ENCODE measurements at places on chromosomes 4 and X.

DNA sequence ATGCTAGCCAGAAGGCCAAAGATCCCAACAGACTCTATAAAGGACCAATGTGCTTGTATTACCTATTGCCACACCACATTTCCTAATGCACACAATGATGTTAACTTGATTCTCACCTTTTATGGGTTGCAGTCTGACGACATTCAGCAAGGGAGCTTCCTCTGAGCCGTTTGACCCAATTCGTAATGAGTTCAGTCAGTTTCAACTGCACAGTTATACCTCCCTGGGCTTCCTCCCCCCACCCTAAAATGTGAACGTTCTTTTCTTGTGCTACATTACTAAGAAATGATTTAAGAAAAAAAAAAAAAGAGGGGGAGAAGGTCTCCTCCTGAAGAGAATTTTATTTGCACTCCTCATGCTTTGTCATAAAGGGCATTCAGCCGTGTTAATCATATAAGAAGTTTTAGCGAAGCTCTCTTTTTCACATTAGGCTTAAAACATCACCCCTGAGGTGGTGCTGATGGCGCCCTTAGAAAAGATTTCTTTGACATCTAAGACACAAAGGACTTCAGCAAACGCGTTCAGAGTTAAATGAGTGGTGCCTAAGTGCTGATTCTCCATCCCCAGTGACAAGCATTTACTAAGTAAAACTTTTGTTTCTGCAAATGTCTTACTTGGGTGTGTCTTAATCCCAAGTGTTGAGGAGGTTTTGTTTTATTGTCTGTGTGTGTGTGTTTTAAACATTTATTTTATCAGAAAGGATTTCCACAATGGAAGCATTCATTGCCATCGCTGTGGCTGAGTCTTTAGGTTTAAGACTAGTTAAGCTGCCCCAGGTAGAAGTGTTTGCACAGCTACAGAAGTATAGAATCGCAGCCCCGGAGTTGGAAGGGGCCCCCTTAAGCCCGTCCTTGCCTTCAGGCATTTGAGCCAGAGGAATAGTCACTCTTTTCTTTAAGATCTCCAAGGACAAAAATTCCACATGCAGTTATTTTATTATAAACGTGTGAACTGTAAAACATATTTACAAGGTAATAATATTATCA lies 15.2 kb upstream of the GPC3 start:
- DNase-seq = no peak

DNA sequence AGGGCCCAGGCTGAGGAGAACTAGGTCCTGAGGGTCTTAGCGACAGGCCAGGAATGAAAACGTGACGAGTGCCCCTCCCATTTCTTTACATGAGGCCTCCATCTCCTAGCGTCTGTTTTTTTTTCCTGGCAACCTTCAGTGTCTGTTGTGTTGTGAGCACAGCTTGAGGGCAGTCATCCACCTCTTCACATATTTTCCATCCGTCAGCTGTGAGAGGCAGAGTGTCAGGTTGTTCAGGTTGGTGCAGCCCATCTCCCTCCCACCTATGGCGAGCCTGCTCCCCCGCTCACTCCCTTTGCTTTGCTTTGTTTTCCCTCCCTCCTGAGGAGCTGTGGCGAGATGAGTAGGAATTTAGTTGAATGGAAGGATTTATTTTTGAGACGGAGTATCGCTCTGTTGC lies 51.7 kb upstream of the CHRNA9 start:
- no peak for DNase-seq

GRCh38 chr4:158821228-158821971 lies 52.6 kb downstream of the FNIP2 start:
- DNase-seq = peak; percentile 77

DNA sequence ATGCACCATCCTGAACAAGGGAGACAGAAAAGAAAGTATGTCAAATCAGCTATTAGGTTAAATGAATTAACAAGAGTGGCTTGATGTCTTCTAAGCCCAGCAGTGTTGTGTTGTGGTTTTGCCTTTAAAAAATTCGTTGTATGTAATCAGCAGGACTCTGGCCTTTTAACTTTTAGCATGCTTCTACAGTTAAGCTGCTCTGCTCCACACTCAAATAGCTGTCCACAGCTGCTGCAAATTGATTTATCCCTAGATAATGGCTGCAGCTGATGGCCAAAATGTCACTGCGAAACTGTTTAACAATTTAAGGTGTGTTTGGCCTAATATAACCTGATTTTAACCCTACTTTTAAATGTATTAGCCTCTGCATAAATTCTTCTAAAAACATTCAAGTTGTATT lies 85.8 kb downstream of the CXXC4 start:
- no peak for DNase-seq

DNA sequence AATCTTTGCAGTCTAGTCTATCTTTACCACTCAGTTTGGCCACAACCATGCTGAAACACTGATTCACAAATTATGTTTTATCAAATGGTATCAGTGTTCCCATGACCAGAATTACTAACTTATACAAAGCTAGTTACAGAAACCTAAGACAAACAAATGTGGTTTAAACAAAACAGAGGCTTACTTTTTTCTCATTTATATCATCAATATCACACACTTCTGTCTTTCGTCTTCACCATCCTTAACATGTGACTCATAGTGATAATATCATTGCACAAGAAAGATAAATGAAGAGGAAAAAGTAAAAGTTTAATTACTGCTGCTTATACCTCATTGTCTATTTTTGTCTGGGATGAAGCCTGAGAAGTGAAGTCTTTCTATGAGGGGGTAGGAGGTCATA lies 406.6 kb downstream of the PCDH10 start:
- DNase-seq = peak; percentile 21

DNA sequence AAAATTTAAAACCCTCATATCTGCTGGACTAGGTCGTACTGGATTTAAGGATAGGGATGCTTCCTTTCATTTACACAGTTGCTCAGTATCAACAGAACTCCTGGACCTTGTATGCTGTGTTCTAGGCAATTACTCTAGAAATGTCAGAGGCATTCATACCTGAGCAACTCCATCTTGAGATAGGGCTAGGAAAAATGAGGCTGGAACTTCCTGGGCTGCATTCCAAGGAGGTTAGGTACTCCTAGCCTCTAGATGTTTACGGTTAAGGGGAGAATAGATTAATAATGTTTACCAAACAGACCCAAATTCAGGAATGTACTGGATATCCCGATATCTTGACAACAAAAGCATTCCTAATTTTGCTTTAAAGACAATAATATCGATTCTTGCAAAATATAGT lies 84.7 kb upstream of the NLGN4X start:
- DNase-seq = no peak

- DNase-seq = no peak
Observed at GRCh38 chr4:125283707-125284279, 31.0 kb upstream of the FAT4 start.

GRCh38 chrX:112849016-112849415 lies 8.4 kb upstream of the AMOT start:
- DNase-seq = no peak

- no peak for DNase-seq
Observed at GRCh38 chr4:7487998-7488671, 53.4 kb upstream of the PSAPL1 start.

- DNase-seq = no peak
Observed at GRCh38 chr4:137536789-137537561, 4.7 kb upstream of the PCDH18 start.
